Calu3 (cell line): ENCODE measurements at places on chromosomes 2 and 18. TPM values are rescaled to one million over a fixed set of nuclear protein-coding genes. Genes with fewer than 3 reads are reported as not detected.

- no peaks in the 10 kb centered on the region for H3K27me3 ChIP-seq
- H3K27ac ChIP-seq, result no peak overlapping the region
These were observed 62.8 kb downstream of the HDAC4 start for GRCh38 chr2:239337877-239338484.

CRYBA2 gene
- total RNA-seq, result not detected in 2 replicates

DNA sequence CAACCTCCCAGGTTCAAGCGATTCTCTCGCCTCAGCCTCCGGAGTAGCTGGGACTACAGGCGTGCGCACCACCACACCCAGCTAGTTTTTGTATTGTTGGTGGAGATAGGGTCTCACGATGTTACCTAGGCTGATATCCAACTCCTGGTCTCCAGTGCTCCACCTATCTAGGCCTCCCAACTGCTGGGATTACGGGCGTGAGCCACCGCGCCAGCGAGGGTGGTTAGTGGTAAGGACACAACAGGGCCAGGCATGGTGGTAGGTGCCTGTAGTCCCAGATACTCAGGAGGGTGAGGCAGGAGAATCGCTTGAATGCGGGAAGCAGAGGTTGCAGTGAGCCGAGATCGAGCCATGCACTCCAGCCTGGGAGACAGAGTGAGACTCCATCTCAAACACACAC is 26.6 kb upstream of the DUSP2 start:
- no peak for DNase-seq
- no peaks in the 10 kb centered on the region for H3K4me1 ChIP-seq
- peaks cover 19% of the 10 kb centered on the region for H3K27me3 ChIP-seq

KCTD18 gene
- 11.8 and 13.6 TPM in 2 replicates for total RNA-seq

- H3K27ac ChIP-seq, result no peak overlapping the region
- peaks cover 6% of the 10 kb centered on the region for H3K36me3 ChIP-seq
- peaks cover 9% of the 10 kb centered on the region for H3K4me1 ChIP-seq
- no peak overlapping the region for H3K4me3 ChIP-seq
These were observed 107.0 kb downstream of the KCNF1 start for GRCh38 chr2:11018651-11019185.

PMAIP1 gene
- total RNA-seq, result 56.1 and 75.4 TPM in 2 replicates
